ENCODE measurements at places on chromosomes 3 and 15.

DNA sequence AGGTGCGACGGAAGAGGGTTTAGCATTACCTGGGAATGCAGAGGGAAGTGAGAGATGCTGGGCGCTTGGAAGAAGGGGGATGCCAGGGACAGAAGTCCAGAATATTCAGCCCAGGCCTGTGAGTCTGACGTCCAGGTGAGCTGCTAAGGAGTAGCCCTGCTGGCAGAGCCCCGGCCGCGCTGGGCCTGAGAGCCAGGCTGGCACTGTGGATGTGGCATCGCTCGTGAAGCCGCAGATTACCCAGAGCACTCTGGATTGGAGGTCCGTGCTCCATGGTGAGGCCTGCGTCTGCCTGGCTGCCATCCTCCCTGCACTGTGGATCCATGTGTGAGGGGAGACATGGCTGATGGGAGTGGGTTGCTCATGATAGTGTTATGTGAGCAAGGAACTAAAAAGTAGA is 14.5 kb downstream of the MAN2A2 start:
- DNase-seq: no peak

- DNase-seq: no peak
Measured at GRCh38 chr3:11706604-11707003, 62.9 kb upstream of the VGLL4 start.

- no peak for DNase-seq
Measured at GRCh38 chr3:72505539-72506405, 342.5 kb downstream of the SHQ1 start.

GRCh38 chr3:51568036-51568435 is 29.5 kb downstream of the RAD54L2 start:
- no peak for DNase-seq

DNA sequence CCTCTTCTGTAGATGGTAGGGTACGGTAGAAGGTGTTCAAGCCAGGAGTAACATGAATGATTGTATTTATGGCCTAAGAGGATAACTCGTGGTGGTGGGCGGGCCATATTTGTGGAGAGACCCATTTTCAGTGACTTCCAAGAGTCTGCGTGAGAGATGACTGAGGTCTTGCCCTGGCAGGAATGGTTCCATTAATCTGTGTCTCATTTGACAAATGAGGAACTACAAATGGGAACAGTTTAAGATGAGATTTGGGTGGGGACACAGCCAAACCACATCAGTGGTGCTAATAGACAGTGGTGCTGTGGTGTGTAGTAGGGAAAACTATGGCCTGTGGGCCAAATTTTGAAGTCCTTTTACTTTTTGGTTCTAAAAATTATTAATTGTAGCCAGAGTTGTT is 47.1 kb downstream of the FLNB start:
- no peak for DNase-seq

DNA sequence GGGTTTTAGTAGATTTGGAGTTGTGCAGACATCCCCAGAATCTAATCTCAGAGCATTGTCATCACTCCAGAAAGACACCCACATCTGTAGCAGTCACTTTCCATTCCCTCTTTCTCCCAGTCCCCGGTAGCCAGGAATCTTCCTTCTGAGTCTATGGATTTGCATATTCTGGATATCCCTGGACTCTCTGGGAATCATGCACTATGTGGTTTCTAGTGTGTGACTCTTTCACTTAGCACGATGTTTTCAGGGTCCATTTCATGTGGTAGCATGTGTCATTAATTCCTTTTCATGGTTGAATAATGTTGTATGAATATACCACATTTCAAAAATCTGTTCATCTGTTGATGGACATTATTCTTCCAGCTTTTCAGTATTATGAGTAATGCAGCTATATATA is 29.3 kb downstream of the FBLN2 start:
- no peak for DNase-seq

DNA sequence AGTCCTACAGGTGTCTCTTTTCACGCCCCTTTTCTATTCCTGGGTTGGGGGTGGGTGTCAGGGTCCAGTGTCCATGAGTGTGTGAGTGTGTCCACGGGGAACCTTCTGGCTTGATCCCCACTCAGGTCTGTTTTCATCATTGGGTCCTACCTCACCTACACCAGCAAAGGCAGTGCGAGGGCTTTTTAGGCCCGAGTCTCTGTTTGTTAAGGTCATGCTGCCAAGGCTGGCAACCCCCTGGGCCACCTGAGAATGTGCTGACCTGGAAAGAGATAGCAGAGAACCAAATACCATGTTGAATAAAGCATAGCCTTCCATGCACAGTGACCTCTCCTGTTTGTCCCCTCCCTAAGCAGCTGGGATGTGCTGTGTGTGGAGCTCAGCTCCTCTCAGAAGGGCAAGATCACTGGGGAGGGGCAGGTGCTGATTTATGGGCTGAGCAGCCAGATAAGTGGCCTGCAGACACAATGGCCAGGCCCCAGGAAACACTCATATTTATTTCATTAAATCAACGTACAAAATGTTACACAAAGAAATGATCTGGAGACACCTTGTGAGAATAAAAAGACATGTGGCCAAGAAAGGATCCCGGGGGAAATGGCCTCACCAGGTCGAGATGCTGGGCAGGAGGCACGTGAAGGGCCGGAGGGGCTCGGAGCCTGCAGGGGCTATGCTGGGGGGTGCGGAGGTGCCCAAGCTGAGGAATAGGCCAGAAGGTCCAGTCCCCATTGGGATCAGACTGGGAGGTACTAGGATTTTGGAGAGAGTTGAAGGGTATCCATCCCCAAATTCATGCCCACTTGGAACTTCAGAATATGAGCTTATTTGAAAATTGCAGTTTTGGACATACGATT is 36.1 kb downstream of the RAB6B start:
- no peak for DNase-seq

GRCh38 chr3:65425880-65426279 is 612.8 kb downstream of the MAGI1 start:
- DNase-seq: no peak

- no peak for DNase-seq
Measured at GRCh38 chr15:80856809-80857377, 77.7 kb downstream of the CEMIP start.

GRCh38 chr3:138898708-138899107 is 48.2 kb downstream of the FOXL2 start:
- no peak for DNase-seq

GRCh38 chr3:20574746-20575145 is 388.7 kb upstream of the SGO1 start:
- DNase-seq: no peak

GRCh38 chr3:11574981-11575669 is 68.6 kb downstream of the VGLL4 start:
- no peak for DNase-seq

GRCh38 chr3:17076940-17077605 is 192.3 kb downstream of the PLCL2 start:
- no peak for DNase-seq

DNA sequence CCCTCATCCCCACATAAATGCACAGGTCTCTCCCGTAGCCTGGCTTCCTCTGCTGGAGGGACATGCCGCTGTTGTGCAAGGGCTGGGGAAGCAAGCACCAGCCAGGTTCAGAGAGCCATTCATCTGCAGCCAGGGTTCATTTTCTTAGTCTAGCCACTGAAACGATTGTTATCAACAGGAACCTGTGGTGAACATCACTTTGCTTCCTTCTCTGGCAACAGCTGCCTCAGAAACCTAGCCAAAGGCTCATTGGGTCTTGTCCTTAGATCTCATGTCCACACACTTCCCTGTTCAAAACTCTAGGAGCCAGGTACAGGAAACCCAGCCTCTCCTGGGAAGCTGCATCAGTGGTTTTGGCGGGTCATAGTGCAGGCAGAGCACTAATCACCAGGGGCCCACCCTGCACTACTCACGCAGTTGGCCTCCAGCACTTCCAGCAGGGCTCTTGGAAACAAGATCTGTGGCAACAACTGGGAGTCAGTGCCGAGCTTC is 47.0 kb downstream of the OXNAD1 start:
- DNase-seq: peak; percentile 28

GRCh38 chr15:69543681-69544364 is 91.2 kb downstream of the RPLP1 start:
- no peak for DNase-seq

DNA sequence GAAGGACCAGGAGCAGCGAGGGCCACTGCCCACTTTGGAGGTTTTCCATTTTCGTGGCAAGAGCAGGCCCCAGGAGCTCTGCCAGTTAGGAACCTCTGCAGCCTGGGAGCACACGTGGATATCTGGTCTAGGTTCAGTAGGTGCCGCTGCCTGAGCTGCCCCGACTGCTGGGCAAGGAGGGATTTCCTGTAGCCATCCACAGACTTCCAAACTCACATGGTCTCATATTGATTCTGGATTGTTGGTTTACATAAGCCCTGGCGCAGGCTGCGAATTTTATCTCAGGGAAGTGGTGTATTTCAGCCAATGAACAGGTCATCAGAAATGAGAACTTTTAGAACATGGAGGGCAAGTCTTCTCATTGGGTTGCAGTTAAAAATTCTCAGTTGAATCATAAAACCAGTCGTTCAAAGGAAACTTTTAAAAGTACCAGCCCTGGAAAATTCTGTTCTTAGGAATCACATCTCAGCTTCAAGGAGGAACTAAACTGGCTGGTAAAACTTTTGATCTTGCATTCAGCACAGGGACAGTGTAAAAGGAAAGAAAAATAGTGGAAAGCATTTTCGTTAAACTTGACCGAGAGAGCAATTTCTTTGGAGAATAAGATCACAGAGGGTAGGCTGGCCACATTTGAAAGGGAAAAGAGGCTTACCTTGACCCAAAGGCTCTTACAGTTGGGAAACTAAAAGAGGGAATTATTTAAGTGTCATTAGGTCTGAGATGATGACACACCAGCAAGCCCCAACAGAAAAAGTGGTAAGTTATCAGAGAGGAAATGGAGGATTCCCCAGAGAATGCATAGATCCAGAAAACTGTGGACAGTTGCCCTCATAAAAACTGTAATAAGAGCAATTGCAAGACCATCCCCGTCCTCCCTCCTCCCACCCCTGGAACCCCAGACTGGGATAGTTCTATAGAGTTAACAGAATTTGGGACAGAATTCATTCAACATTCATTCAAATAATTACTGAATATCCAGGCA is 6.4 kb upstream of the RTP3 start:
- no peak for DNase-seq

GRCh38 chr3:57927916-57928315 is 80.3 kb upstream of the FLNB start:
- DNase-seq: no peak

- DNase-seq: no peak
Measured at GRCh38 chr15:95105229-95105628, 873.9 kb downstream of the MCTP2 start.

- no peak for DNase-seq
Measured at GRCh38 chr3:125050488-125051090, 5.2 kb downstream of the HEG1 start.

DNA sequence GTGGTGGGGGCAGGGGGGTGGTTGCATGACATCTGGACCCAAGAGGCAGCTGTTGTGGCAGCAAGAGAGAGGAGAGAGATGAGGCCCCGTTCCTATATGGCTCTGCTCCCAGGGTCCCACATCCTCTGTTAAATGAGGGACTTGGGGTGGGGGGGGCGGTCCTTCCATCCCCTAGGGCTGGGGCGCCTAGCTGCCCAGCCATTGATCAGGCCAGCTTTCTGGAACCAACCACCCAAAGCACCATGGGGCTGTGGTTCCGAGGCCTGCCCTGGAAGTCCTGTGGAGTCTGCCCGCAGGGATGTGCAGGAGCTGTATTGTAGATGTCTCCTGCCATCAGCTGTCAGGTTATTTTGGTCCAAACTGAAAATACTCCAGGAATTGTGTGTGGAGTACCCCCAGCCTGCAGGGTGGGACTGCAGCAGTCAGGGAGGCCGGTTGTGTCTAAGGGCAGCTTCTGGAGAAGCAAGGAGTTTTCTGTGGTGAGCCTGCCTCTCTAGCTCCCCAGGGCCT is 5.2 kb downstream of the FURIN start:
- no peak for DNase-seq

- DNase-seq: no peak
Measured at GRCh38 chr3:22734207-22734606, 468.9 kb upstream of the UBE2E2 start.

- DNase-seq: no peak
Measured at GRCh38 chr3:163939926-163940325, 1138.4 kb downstream of the SI start.

GRCh38 chr15:68188647-68189046 is 16.5 kb downstream of the CALML4 start:
- DNase-seq: no peak

- no peak for DNase-seq
Measured at GRCh38 chr3:170346481-170347392, 10.8 kb upstream of the SKIL start.

DNA sequence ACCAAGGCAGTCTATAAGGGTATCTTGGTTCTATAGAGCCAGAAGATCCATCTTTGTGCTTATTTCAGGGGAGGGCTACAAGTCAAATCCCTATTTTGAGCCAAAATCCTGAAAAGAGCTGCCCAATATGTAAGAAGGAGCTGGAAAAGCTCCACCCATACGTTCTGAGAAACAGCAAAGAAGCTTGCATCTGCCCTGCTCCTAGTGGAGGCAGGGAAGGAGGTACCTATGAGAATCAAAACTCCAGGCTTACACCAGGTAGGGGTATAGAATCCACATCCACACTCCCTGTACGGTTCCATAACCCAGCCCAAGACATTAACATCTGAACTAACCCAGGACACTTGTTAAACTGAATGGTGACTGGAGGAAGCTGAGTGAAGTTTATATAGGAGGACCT is 30.0 kb downstream of the PHC3 start:
- no peak for DNase-seq

- DNase-seq: no peak
Measured at GRCh38 chr3:16515885-16516420, 2.5 kb upstream of the RFTN1 start.

- DNase-seq: no peak
Measured at GRCh38 chr3:30711151-30711550, 104.8 kb downstream of the TGFBR2 start.

- DNase-seq: no peak
Measured at GRCh38 chr3:161508852-161509477, 12.4 kb downstream of the OTOL1 start.

DNA sequence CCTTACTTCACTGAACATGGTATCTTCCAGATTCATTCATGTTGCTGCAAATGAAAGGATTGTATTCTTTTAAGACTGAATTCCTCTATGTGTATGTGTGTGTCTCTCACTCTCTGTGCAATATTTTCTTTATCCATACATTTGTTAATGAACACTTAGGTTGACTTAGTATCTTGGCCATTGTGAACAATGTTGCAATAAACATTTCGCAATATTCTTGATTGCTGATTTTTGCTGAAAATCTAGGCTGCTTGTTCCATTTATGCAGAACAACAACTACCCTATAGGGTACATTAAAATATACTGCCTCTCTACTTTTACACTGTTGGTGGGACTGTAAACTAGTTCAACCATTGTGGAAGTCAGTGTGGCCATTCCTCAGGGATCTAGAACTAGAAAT is 732.4 kb downstream of the CADM2 start:
- DNase-seq: no peak

DNA sequence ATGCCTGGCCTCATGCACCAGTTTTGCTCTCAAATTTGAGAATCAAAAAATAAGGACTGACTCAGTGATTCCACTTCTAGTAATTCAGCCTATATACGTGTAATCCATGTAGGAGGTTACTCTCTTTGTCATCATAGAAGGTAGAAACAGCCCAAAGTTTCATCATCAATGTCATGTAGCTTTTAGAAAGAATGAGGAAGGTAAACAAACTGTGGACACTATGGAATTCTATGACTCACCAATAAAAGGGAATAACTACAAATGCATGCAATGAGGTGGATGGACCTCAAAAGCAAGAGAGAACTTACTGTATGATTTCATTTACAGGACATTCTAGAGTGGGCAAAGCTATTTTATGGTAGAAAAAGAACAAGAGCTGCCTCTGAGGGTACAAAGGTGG is 93.2 kb upstream of the LRIG1 start:
- no peak for DNase-seq

All from stimulated activated naive CD4-positive, alpha-beta T cell treated with Interleukin-2 at 50 U/mL for 16 hours (primary cell).